ENCODE measurements at places on chromosomes 4 and X.

DNA sequence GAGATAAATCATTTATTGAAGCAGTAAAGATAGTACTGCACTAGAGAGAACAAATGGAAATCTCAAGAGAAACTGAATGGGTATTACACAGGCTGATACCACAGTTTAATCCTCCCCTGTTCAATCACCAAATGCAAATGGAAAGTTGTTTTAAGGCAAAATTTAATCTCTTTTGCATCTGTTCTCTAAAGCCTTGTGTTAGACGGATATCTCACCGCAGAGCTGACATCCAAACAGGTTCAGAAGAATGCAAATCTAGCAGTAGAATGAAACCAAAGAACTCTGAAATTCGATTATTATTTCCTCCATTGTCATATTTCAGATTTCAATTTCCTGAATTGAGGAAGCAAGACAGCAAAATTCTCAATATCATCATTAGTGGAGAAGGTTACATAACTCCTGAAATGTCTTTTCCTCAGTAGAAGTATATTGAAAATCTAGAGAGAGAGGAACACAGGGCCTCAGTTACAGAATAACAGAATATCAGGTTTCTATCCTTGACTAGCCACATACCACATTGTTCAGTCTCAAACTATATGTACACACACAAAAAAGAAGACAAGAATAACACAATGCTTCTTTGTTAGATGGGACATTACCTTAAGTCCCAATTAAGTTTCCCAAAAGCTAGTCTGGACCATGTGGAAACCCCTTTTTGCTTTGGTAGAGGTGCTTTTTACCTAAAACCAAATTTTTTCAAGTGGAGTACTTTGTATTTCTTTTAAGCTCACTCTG lies 94.1 kb upstream of the BANK1 start:
- DNase-seq = no peak

GRCh38 chrX:7062903-7063302 lies 84.6 kb upstream of the STS start:
- no peak for DNase-seq

- DNase-seq = no peak
These were observed 4.0 kb upstream of the CCNG2 start for GRCh38 chr4:77153006-77153405.

- DNase-seq = no peak
These were observed 203.4 kb downstream of the SLC39A8 start for GRCh38 chr4:102141842-102142241.

DNA sequence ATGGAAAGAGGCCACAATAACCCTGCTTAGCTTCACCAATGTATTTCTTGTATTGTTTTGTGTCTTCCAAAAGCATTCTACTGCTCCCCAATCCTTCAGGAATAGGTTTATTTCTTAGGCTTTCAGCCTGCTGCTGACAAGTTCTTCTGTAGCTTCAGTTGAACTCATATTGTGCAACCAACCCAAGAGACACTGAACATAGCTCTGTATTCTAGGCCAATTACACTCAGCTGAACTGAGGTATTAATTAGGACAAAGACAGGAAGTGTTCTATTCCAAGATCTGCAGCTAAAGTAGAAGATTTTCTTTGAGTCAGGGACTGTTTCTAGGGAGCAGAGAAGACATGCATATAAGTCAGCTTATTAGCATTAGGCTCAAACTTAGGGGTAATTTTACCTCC lies 151.8 kb downstream of the LHFPL1 start:
- no peak for DNase-seq

DNA sequence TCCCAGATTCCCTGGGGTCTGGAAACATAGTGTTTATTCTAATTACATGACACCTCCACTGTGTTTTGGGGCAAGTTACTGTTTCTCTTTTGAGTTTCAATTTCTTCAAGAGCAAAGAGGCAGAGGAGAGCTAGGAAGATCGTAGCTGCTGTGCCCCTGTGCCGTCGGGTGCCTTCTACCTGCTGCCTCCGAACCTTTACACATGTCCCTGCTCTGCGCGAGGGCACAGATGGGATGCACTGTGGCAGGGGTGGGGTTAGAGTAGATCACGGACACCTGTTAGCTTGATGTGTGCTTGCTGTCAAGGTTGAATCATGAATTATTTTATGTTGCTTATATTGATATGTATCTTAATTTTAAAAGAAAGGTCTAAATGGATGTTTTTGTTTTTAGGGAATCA lies 71.1 kb upstream of the MSANTD1 start:
- DNase-seq = no peak

DNA sequence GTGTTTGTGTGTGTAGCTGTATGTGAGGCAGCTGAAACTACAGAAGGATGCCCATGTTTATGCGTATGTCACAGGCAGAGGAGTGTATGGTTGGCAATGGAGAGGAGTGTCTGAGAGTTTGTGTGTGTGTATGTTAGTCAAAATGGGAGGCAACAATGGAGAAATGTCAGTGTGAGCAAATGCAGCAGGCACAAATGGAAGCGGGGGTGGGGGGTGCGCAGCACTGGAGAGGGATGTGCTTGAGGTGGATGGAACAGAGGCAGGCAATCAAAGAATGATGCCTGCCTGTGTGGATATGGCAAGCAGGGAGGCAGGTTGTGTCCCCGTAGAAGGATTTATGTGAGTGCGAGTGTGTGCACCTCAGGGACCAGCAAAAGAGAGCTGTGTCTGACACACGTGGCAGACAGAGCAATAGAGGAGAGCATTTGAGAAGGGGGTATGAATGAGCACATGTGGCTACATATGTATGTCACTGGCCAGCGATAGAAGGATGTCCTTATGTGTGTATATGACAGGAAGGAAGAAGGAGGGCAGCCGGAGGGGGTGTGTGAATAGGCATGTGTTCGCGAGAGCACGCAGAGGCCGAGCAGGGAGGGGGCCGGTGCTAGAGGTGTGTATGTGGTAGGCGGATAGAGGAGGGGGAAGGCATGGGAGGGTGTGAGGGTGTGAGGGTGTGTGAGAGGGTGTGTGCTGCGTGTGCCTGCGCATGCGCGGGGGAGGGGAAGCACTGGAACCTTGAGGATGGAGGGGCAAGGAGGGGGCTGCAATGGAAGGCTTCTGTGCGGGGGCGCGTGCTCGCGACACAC lies 1.1 kb downstream of the PJA1 start:
- peak; percentile 26 for DNase-seq

DNA sequence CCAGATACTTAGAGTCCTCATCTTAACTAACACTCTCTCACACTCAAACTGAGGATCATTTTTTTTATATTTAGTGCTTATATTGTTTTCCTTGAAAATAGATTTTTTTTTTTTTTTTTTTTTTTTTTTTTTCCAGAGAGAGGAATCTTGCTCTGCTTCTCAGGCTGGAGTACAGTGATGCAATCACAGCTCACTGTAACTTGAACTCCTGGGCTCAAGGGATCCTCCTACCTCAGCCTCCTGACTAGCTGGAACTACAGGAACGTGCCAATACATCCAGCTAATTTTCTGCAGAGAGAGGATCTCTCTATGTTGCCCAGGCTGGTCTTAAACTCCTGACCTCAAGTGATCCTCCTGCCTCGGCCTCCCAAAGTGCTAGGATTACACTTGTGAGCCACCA lies 650.3 kb upstream of the ATOH1 start:
- no peak for DNase-seq

DNA sequence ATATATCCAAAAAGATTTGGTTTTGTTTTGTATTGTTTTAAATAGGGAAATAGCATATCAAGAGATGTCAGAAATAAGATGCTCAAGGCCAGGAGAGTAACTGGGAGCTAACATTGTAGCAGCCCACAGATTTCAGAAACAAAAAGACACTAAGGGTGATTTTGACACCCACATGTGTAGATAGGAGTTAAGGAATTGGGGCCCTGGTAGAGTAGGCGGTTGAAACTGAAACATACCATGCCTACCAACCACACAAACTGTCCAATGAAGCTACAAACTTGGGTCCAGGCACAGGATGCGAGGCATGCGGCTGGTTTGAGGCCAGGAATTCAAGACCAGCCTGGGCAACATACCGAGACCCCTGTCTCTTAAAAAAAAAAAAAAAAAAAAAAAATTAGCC lies 6.3 kb upstream of the HSPA4L start:
- no peak for DNase-seq
